ENCODE measurements at places on chromosomes 2 and 18. TPM values are rescaled to one million over a fixed set of nuclear protein-coding genes. Genes with fewer than 3 reads are reported as not detected.

DNA sequence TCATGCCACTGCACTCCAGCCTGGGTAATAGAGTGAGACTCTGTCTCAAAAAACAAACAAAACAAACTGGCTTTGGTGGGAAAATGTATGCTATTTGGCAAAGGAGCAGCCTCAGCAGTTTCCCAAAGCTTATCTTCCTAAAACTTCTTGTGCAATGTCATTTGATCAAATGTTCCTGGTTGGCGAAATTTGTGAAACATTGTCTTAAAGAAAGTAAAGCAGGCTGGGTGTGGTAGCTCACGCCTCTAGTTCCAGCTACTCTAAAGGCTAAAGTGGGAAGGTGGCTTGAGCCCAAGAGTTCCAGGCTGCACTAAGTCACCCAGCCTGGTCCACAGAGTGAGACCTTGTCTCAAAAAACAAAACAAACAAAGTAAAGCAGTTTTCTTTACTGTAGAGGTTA is 17.3 kb upstream of the TAF4B start:
- no peak for DNase-seq

GRCh38 chr2:108923019-108923700 is 65.9 kb downstream of the EDAR start:
- no peak for DNase-seq

DNA sequence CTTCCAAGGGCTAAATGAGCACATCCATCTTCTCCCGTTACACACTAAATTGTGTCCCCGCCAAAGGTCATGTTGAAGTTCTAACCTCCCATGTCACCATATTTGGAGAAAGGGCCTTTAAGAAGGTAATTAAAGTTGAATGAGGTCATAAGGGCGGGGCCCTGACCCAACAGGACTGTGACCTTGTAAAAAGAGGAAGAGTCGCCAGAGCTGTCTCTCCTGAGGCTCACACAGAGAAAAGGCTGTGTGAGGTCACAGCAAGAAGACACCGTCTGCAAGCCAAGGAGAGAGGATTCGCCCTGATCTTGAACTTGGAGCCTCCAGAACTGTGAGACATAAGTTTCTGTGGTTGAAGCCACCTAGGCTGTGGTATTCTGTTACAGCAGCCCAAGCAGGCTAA is 24.1 kb downstream of the TRABD2A start:
- no peak for DNase-seq

- no peak for DNase-seq
These were observed 2.3 kb upstream of the HOXD10 start for GRCh38 chr2:176114120-176114929.

DNA sequence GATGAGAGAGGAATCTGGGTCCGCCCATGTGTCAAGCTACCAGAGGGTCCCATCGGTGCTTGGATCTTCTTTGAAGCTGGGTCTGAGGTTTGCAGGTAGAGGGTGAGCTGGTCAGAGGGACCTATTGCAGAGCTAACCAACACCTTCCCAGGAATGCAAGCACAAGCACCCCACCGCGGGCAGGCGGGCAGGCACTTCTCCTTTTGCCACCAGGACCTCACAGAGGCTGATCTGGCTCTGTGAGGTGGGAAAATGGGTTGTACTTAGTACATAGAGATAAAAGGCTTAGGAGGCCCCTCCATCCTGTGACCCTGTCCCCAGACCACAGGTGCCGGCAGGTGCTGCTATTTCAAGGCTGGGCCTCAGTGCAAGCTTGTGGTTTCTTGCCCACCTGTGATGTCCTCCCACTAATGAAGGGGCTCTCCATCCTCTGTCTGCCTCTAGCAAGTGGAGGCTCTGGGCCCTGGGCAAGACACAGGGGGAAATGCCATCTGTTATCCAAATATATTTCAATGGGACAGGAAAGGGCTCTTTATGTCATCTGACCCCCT is 31.4 kb upstream of the IL37 start:
- DNase-seq = no peak

DNA sequence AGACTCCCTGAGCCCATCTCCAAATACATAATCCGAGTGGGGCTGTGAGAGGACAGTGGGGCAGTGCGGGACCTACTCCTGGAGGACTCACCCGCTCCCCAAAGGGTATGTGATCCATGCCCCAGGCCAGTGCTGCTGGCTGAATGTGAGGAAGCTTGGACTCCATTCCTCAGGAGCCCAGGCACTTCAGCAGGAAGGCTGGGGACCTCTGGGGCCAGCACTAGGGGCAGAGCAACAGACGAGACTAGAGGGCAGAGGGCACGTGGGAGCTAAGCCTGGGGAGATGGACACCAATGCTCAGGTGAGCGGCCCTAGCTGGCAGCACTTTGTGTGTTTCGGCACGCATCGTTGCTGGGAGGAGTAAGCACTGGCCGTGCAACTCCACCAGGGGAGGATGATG is 84.9 kb downstream of the MALT1 start:
- no peak for DNase-seq

DNA sequence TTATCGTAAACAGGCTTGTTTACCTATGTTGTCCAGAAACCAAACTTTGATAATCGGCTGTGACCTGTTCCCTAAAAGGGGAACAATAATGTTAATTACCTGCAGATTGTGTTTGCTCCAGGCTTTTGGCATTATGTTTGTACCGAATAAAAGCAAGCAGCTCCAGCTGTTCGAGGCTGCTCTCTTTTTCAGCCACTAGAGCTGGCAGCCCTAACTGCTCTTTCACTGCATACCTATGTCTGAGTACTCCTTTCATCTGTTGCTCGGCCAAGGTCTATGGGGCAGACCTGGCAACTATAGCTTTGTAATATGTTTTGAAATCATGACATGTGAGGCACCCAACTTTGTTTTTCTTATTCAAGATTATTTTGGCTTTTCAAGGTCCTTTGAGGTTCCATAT is 77.8 kb upstream of the EHBP1 start:
- DNase-seq = no peak

GRCh38 chr2:89767572-89768435 is 1076.3 kb downstream of the RPIA start:
- no peak for DNase-seq

GRCh38 chr2:47061944-47062678 is 93.0 kb downstream of the STPG4 start:
- no peak for DNase-seq

- DNase-seq = peak; percentile 7
These were observed 1.1 kb upstream of the RNU4ATAC start for GRCh38 chr2:121529439-121530211.

DNA sequence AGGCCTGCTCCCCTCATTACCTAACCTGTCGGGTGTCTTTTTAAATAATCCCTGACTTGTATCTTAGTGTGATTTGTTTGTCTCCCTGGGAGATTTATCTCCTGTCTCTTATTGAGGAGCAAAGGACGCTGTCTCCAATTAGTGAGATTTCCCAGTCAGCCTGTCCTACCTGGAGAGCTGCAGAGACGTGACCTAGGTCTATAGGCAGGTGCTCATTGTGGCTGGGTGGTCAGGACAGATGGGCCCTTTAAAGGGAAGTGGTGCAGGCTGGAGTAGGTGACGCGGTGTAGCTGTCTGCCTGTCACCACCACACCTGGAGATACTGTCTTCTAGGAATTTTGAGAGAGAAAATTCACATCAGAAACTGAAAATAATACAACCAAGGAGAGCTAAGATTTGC is 28.0 kb downstream of the PLB1 start:
- DNase-seq = no peak

- DNase-seq = no peak
These were observed 785.0 kb downstream of the CNTNAP5 start for GRCh38 chr2:124810132-124810531.

GRCh38 chr2:37753758-37754157 is 82.3 kb upstream of the CDC42EP3 start:
- no peak for DNase-seq

GRCh38 chr2:145288650-145289496 is 769.0 kb upstream of the ZEB2 start:
- no peak for DNase-seq

GRCh38 chr2:219638948-219639755 is 11.7 kb downstream of the SLC4A3 start:
- no peak for DNase-seq

DNA sequence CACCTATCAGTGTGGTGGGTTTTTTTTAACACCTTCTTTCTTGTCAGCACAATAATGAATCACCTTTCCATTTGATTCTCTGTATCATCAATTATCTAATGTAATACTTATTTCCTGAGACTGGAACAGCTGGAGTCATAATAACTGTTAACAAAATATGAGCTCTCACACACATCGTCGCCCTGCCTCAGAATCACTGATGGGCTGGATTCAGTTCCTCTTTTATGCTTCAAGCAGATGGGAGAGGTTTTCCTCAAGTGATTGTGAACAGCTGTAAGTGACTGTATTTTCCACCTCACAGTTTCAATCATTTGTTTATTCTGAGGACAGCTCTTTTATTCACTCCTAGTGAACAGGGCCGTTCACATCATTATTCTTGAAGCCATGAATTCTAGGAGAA is 330.2 kb downstream of the DSC3 start:
- no peak for DNase-seq

DNA sequence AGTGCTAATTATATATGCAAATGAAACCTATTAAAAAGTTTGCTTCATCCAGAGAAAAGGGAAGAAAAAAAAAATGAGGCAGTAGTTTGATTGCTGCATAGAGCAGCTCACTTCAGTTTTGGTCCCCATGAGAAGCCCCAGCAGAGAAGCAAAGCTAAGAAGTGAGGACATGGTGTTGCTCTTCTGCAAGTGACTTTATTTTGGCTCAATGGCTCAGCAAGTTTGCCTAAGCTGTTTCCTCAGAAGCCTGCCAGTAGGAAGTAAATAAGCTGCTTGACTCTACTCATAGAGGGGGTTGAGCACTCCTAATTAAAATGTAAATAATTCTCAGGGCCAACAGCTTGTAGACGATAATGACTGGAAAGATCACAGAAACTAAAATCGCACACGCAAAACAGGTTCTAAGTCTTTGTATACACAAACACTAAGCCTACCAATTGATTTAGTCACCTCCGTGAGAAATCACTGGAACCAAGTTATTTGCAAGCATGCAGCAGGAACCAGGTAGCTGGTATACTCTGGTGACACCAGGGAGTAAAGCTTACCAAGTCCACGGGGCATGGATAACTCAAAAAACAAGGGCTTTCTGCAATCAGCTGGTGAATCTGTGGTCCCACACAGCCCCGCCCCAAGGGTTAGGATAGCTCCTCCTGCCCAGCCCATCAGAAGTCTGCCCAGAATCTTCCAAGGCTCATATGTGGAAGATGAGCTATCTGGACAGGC is 39.7 kb upstream of the NABP1 start:
- no peak for DNase-seq

KCNG2 gene
- total RNA-seq = 1.5 TPM

RDH14 gene
- 25.7 TPM for total RNA-seq

HSPD1 gene
- 48.9 TPM for total RNA-seq

TRIM43 gene
- not detected for total RNA-seq

TMEFF2 gene
- total RNA-seq = not detected

ID2 gene
- 198 TPM for total RNA-seq

IL36RN gene
- total RNA-seq = not detected
